ENCODE measurements at places on chromosomes 16 and 17.

DNA sequence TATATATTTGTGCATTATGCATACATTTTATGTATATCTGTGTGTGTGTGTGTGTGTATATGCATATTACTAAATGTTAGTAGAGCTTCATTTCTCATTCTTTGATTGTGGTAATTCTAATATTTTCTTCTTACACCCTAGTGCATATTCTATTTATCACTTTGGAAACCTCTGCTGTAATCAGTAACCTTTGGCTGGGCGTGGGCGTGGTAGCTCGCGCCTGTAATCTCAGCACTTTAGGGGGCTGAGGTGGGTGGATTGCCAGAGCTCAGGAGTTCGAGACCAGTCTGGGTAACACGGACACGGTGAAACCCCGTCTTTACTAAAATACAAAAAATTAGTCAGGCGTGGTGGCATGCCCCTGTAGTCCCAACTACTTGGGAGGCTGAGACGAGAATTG, 26.9 kb downstream of the CPSF4L start:
- no peak for DNase-seq

GRCh38 chr16:53068423-53068833, 13.6 kb downstream of the CHD9 start:
- no peak for DNase-seq

- no peak for DNase-seq
Observed at GRCh38 chr16:48194828-48195556, 39.2 kb upstream of the ABCC12 start.

DNA sequence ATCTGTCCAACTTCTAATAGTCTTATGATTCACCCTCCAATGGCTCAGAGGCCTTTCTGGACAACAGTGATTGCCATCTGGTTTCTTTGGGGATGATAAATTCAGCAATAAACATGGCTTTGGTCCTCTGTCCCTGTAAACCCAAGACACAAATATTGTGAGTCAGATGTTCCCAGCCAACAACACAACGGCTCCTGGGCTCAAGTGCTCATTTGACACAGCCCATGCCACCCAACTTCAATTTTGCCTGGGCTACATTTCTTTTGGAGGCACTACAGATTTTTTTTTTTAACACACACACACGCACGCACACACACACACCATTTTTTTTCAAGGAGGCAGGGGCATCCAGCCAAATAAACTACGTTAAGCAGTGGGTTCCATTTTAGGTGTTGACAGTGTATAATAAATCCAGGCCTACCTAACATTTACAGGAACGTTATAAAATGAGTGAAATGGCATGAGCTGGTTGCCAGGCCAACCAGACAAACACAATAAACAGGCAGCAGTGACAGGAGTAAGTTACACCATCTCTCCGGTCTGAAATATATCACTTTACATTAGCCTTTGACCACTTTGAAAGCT, 939.9 kb upstream of the SOX9 start:
- DNase-seq = no peak

DNA sequence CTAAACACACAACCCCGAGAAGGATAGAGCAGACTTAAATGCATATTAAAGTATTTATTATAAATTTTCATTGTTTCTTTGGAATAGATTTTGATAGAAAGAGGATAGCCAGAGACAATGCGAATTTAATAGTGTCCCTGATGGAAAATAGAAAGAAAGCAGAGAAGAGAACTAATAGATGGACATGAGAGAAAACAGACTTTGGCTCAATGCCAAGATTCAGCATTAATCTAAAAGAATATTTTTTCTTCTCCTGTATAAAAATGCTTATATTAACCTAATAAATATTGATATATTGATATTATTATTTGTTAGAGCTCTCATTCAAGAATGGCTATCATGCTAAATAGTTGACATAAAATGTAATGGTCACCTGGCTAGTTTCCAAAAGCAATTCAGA, 173.4 kb downstream of the KIF2B start:
- DNase-seq = no peak
